LHCN-M2 (cell line): ENCODE measurements at places on chromosomes 4 and X. TPM values are rescaled to one million over a fixed set of nuclear protein-coding genes. Genes with fewer than 3 reads are reported as not detected.

GRCh38 chrX:132411310-132411977 is 77.4 kb downstream of the MBNL3 start:
- DNase-seq, result no peak

DNA sequence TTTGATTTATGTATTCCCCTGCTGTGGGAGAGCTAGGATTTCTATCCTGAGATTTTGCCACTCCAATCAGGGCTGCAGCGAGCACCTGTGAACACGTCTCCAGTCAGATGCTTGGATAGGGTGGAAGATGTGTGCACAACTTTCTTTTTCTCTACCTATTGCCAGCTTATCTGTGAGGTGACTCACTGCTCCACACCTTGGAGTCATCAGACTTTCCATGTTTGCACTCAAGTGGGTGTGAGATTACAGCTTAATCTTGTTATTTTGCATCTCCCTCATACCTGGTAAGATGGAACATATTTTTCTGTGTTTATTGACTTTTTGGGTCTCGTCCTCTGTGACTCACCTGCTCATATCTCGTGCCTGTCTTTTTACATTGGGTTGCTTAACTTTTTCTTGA is 32.2 kb downstream of the PSAPL1 start:
- no peak for DNase-seq

- peak; percentile 33 for DNase-seq
Measured at GRCh38 chrX:15750611-15751154, 12.6 kb downstream of the CA5B start.

DNA sequence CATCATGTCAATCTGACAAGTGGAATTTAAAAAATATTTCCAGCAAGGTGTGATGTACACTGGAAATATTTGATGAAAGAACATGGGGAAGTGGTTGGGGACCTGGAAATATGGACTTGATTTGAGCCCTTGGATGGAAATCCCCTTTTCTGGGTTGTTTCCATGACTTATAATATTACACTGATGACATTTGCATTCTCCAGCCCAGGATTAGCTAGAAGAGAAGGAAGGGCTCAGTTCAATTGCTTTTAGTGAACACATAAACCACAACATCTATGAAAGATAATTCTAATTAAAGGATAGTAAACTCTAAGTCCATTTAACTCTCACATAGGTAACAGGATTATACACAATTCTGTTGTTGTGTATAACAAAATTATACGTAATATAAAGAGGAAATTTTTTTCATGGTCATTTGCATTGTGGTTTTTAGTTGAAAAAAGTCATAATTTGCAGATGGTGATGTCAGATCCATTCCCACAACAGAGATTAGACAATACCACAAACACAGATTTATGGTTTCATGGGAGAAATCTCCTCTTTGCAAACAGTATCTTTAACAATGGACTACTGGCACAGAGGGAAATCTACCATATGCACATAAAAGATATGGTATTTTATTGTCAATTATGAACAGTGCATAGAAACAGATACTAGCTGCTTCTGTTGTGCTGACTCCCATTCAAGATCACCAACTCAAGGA is 126.5 kb downstream of the DKK2 start:
- DNase-seq, result peak; percentile 13

- DNase-seq, result no peak
Measured at GRCh38 chrX:267771-268261, 13.4 kb upstream of the PLCXD1 start.

DNA sequence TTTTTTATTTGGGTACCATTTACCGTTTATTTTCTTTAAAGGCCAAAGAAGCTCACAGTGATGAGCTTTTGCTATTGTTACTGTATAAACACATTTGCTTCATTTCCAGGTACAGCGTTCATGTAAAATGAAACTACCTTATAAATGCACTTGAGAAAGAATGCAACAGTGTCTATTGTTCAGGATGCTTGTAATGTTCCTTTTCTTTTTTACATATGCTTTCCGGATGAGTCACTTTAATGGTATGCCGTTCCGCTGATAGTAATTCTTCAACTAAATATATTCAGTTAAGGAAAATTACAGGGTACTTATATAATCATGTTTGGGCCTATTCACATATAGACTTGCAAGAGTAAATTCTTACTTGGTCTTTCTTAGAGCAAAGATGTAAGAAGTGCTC is 354.9 kb downstream of the RPA4 start:
- peak; percentile 3 for DNase-seq

The RPA4 gene
- 0.13 TPM in 1 of 2 replicates, not detected in the other for total RNA-seq
